Activated CD4-positive, alpha-beta T cell treated with anti-CD3 and anti-CD28 coated beads for 4 hours (primary cell): ENCODE measurements at places on chromosomes 13 and 19.

GRCh38 chr13:30340331-30341250, 33.2 kb upstream of the KATNAL1 start:
- no peak for DNase-seq

DNA sequence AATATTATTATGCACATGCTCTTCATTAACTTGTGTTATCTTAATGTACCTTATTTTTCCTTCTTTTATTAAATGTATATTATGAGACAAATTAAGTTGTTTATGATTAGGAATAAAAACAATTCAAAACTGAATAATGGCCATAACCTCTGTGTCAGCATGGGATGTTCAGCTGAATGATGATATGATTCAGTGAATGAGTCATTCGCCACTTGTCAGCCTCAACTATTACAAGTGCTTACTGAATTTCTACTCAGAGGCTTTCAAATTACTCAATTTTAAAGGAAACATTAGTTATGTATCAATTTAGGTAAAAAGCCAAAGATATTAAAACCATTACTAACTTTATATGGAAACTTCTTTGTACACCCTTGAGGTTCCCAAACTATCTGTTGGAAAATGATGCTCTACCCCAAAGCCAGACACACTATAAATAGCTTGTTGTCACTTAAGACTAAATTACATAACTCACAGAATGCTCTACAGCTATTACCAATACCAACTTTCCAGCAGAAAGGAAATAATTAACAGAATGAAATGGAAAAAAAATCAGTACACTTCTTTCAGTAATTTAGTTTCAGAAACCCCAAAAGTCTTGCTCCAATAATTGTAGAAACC, 14.4 kb downstream of the LIG4 start:
- no peak for DNase-seq

DNA sequence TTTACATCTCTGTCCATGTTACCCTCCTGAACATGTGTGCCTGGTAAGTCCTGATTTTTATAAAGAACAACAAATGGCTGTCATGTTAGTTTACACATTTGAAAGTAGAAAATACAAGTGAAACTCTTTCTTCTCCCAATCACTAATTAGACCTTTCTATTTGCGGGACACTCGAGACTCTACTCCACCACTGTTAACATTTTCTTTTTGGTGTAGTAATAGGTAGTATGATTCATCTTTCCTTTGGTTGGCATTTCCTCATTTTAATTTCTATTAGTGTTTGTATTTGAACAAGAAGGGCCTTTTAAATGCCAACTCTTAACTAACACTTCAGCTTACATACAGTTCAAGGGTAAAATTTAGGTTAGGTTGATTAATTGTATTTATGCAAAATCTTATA, 371.1 kb downstream of the PCDH9 start:
- DNase-seq, result no peak

- DNase-seq, result peak; percentile 85
These were observed 61.7 kb downstream of the SERP2 start for GRCh38 chr13:44435142-44435918.

DNA sequence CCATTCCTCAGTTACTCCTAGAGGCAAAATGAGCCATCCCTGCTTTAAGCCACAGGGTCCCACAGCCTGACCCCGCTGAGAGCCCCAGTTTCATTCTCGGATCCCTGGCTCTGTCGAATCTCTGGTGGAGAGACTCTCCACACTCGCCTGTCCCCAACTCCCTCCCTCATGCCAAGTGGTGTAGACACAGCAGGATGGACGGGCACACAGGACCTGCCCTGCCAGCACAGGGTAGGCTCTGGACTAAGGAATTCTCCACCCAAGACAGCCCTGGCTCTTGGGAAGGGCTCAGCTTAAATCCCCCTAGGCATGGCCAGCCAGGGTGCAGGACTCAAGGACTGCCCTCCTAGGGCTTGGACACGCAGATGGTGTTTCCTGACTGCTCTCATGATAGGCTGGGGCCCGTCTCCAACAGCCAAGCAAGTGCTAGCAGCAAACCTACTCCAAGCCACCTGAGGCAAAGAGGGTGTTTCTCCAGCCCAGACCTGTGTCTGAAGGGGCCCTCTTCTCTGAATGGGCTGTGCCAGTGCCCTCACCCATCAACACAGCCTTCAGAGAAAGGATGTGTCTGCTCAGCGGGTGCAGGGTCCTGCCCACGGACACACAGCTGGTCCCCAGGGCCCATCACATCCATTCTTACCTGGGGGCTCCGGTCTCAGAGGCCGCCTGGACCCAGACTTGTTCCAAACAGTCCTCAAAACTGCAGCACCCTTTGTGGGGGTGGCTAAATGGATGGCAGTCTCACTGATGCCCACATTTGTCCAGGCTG, 65.3 kb downstream of the PEPD start:
- no peak for DNase-seq

GRCh38 chr19:11151181-11151580, 4.4 kb downstream of the SPC24 start:
- DNase-seq, result no peak

DNA sequence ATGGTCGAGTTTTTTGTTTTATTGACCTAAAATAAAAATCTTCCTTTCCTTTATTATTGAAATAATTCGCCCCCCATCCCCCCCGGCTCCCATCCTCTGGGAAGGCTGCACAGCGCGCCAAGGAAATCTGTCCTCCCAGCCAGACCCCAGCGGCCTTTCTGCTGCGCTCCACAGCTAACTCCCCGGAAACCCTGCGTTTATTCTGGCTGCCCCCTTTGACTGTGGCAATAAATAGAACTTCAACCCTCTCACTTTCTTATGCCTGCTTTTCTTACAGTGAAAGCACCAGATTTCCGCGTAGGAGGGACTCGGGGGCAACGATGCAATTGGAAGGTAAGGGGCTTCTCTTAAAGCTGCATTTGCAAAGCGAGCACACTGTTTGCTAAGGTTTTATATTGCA, 9.7 kb upstream of the C19orf12 start:
- no peak for DNase-seq

- peak; percentile 62 for DNase-seq
These were observed 47.4 kb upstream of the RCBTB2 start for GRCh38 chr13:48580185-48580803.

DNA sequence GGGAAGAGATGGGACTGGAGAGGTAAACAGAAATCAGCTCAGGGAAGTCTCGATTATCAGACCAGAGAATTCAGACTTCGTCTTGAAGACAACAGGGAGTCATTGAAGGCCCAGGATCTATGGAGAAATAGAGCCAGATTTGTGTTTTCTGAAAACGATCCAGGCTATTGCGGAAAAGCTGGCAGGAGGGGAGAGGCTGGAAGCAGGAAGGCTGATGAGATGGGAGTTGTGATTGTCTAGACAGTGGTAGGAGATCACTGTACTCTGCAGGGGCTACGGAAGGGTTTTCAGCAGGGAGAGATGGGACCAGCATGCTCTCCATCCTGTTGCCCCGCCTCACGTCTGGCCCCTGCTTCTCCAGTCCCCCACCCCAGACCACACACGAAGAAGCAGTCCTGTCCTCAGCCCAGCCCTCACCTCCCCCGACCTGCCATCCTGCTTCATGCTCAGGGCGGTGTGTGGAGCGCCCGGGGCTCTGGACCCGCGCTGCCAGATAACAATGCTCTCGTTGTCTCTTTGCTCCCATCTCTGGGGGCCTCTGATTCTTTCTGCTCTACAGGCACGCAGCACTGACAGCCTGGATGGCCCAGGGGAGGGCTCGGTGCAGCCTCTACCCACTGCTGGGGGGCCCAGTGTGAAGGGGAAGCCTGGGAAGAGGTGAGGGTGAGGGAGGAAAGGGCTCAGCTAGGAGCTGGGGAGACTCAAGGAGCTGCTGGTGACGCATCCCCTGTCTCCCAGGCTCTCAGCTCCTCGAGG, 1.9 kb downstream of the ARHGAP33 start:
- DNase-seq, result no peak

DNA sequence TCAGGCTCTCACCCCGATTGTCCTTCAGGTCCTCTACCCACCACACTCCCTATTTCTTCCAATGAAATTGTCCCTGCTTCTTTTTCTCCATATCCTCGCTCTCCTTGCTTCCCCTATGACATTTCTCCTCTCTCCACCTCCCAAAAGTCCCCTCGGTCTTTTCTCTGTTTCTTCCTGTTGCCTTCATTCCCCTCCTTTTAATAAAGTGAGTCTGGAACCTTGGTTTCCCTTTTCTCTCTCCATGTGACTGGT, 676 bp upstream of the ZNF574 start:
- DNase-seq, result no peak

GRCh38 chr19:10214784-10215183, 16.3 kb downstream of the S1PR2 start:
- DNase-seq, result no peak

DNA sequence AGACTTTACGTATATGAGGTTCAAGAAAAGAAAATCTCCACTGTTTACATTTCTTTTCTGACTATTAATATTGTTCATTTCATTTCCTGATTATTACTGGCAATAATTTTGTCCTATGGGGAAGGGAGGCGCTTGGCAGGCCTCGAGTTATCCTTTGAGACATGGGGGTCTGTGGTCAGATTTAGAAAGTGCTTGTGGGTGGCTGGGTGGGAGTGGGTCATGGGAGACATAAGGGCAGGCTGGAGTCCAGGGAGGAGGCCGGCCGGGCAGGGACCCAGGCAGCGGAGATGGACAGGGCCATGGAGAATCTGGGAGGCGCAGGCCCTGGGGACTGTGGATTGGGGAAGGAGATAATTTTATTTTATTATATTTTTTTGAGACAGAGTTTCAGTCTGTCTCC, 40.1 kb downstream of the LTBP4 start:
- DNase-seq, result no peak

GRCh38 chr13:98976941-98977340, 923 bp downstream of the DOCK9 start:
- DNase-seq, result no peak

- DNase-seq, result no peak
These were observed 139.1 kb upstream of the TRPC4 start for GRCh38 chr13:38008636-38009035.

DNA sequence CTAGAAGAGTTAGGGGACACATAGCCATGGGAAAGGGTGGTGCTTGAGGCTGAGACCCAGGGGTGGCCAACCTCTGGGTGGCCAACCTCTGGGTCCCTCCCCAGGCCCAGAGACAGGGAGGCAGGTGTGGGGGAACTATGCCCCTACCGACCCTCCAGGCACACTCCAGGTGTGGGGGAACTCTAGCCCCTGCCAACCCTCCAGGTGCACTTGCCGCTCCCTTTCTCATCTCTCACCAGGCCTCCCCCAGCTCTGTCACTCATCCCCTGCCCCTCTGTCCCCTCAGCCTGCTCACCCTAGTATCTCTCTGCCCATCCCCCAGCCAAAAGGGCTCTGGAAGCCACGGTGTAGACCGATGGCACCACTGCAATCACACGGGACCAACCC, 10.6 kb upstream of the VSTM2B start:
- no peak for DNase-seq

DNA sequence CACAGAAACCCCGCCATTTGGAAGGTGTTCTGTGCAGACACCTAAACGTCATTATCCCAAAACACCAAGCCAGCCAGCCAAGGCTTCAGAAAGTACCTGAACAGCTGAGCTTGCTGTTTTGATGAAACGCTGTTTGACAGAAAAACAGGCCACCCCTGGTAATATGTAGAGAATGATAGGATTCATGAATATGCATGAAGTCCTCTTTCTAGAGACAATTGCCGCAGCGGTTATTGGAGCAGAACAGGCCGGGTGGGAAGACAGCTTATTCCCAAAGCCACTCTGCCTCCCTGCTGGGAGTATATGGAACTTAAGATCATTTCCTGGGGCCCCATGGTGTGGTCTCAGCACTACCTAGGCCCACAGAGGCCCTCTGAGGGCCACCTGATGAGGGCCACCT, 229.5 kb downstream of the UQCRFS1 start:
- no peak for DNase-seq

GRCh38 chr13:108919036-108919907, 289.9 kb downstream of the MYO16 start:
- no peak for DNase-seq

DNA sequence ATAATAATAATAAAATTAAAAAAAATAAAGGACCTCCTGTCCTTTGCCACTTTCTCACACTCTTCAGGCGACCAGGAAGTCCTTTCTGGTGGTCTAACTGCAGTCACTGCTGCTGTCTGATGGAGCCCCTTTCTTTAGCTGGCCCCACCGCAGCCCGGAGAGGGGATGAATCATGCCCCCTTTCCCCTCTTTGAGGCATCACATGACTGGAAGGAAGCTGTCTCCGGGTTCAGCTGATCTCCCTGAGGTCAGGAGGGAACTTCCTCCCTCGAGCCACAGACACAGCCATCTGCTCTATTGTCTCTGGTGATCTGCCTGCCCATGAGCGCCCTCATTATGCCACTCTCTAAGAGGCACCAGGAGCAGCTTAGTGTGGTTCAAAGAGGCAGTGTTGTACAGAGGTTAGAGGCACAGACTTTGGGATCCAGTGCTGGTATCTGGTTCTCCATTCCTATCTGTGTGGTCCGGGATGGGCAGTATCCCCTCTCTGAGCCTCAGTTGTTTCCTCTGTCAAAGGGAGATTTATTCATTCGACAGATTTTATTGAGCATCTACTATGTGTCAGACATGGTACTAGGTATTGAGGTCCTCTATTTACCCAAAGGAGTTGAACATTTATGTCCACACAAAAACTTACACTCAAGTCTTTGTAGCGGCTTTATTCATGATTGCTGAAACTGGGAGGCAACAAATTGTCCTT, 30.0 kb downstream of the VAV1 start:
- peak; percentile 69 for DNase-seq

- DNase-seq, result no peak
These were observed 1952.0 kb upstream of the PCDH20 start for GRCh38 chr13:63367522-63368198.

- no peak for DNase-seq
These were observed 1018.0 kb upstream of the PCDH20 start for GRCh38 chr13:62433660-62434059.

GRCh38 chr19:5621311-5621944, 1.1 kb downstream of the SAFB2 start:
- DNase-seq, result no peak

- no peak for DNase-seq
These were observed 110.5 kb downstream of the COG6 start for GRCh38 chr13:39765801-39766463.

GRCh38 chr19:30312582-30313352, 59.4 kb upstream of the ZNF536 start:
- DNase-seq, result no peak

DNA sequence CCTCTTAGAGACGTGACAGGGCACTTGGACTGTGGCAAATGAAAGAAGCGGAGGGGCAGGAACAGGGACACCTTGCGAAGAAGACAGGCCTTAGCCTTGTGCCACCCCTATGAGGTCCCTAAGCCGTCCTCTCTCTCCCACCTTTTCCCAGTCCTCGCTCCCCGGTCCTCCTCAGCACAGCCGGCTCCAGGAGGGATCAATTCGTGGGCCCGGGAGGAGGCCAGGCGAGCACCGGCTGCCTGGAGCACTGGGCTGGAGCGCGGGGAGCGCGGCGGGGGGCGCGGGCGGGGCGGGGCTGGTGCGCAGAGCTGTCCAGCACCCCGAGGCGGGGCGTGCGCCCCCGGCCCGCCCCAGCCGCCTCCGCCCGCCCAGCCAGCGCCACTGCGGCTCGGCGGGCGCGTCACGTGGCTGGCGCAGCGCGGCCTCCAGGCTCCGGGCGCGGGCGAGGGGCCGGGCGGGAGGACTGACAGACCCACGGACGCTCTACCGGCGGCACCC, at the start of gene LRP3:
TSS of gene LRP3 (plus strand) at position 466 of the 498 bp plus-strand sequence. CDS start 456 bp downstream, outside the sequence.
- DNase-seq, result no peak
